ENCODE measurements at places on chromosomes 11 and 22.
A peak's percentile ranks its signal among the peaks of the same experiment; 100 is the strongest.

GRCh38 chr11:110287537-110287936 lies 8.9 kb downstream of the RDX start:
- DNase-seq, result no peak

DNA sequence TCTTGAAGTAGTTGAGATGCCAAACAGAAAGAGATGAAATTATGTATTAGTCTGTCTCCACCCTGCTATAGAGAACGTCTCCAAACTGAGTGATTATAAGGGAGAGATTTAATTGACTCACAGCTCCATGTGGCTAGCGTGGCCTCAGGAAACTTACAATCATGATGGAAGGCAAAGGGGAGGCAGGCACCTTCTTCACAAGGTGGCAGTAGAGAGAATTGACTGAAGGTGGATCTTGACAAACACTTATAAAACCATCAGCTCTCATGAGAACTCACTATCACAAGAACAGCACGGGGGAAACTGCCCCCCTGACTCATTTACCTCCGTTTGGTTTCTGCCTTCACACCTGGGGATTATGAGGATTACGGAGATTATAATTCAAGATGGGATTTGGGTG lies 794.0 kb downstream of the CNTN5 start:
- no peak for DNase-seq

DNA sequence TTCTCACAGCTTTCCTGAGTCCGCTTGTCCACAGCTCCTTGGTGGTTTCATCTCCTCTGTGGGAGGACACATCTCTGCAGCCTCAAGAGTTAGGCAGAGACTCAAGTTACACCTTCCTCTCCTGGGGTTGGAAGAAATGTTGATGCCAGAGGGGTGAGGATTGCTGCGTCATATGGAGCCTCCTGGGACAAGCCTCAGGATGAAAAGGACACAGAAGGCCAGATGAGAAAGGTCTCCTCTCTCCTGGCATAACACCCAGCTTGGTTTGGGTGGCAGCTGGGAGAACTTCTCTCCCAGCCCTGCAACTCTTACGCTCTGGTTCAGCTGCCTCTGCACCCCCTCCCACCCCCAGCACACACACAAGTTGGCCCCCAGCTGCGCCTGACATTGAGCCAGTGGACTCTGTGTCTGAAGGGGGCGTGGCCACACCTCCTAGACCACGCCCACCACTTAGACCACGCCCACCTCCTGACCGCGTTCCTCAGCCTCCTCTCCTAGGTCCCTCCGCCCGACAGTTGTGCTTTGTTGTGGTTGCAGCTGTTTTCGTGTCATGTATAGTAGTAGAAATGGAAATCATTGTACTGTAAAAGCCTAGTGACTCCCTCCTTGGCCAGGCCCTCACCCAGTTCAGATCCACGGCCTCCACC lies 11.7 kb downstream of the RASD2 start:
- DNase-seq, result no peak

GRCh38 chr11:8080674-8081590 lies at the start of gene TUB:
Gene TUB (plus strand): TSS chr11:8081211. CDS start chr11:8081511, 300 bp downstream.
- DNase-seq, result no peak

- DNase-seq, result no peak
These were observed 25.5 kb downstream of the KCNJ1 start for GRCh38 chr11:128841461-128842072.

DNA sequence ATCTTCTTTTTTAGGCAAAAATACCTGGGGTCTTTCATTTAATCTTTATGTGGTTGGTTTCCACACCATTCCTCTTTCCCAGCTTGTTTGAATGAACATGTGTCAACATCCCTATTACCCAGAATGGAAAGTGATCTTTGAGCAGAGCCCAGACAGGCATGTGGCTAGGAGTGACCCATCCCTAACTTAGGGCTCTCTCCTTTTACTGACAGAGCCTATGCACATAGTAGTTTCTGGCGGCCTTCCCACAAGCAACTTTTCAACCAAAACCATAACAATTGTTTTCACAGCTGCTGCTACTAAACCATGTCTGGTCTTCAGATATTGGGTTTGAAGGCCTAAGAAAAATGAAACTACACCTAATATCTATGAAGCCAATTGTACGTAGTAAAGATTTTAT lies 107.5 kb downstream of the TENM4 start:
- DNase-seq, result no peak

DNA sequence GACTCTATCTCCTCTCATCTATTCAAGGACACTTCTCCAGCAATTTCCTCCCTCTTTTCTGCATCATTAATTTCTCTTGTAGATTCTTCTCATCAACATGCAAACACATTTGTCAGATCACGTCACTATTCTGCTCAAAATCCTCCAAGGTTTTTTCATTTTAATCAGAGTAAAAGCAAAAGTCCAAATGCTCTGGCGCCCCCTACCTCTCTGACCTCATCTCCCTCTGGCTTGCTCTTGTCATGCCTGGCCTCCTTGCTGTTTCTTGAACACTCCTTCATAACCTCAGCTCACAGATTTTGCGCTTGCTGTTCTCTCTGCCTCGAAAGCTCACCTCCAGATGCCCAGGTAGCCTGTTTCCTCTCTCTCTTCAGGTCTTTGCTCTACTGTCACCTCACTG lies 22.4 kb downstream of the RTCB start:
- no peak for DNase-seq

- no peak for DNase-seq
These were observed 183.2 kb downstream of the MSANTD4 start for GRCh38 chr11:105838668-105839384.

GRCh38 chr11:19026862-19027261 lies 33.7 kb downstream of the MRGPRX2 start:
- no peak for DNase-seq

DNA sequence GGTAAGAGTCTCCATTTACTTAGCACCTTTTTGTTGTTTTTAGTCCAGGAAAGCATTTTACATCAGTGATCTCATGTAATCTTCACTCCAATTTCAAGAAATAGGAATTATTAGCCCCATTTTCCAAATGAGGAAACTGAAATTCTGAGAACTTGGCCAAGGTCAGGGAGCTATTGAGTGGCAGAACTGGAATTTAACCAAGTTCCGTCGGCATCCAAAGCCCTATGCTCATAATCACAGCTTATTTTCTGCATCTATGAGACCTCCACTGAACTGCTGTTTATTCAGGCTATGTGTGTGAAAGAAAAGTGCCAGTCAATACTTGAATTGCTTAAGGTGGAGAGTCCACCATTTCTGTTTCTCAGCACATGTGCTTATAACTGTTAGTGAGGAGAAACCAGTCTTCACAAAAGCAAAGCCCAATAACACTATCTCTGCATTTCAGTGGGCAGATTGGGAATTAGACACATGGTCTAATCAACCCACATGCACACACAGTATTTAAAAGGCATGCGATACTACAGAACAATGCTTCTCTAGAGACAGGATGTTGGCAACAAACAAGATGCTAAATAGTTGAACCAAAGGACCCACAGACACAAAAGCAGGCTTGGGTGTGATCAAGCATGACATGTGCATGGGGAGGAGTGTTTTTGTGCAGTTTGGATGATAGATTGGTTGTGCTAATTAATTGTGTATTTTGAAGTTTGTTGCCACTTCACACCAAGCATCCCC lies 780.6 kb downstream of the OPCML start:
- DNase-seq, result no peak

DNA sequence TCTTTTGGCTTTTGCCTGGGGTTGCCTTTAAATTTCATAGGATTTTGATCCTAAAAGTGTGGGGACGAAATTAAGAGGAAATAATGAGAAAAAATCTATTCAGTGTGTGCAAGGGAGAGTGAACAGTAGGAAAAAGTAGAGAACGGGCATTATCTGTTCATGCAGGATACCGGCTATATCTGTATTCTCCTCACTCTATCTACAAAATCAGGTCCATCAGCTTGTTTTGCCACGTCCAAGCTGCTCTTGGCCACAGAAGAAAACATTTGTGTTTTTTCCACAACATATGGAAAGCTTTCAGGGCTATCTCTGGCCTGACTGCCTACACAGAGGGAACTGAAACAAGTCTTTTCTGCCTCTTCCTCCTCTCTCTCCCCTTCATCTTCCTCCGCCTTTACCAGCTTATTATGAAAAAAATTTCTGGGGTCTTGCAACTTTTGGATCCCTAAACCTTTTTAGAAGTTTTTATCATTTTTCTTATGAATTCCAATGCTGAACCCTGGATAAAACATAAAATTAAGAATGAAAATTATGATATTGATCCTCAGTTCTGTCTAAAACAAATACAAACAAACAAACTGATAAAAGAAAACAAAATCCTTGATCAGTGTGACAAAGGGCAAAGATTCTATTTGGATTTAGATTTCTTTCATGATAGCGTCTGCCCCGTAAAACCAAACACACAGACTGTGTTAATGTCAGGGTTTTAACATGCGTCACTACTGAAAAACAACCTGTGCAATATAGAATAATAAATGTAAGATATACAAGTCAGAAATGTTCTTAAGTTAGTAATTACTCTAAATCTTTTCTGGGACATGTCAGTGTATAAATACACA lies 219.7 kb downstream of the CNTN5 start:
- no peak for DNase-seq

- no peak for DNase-seq
These were observed 107.8 kb upstream of the RASSF10 start for GRCh38 chr11:12901272-12901671.

GRCh38 chr11:23127706-23128105 lies 267.4 kb upstream of the CCDC179 start:
- no peak for DNase-seq

DNA sequence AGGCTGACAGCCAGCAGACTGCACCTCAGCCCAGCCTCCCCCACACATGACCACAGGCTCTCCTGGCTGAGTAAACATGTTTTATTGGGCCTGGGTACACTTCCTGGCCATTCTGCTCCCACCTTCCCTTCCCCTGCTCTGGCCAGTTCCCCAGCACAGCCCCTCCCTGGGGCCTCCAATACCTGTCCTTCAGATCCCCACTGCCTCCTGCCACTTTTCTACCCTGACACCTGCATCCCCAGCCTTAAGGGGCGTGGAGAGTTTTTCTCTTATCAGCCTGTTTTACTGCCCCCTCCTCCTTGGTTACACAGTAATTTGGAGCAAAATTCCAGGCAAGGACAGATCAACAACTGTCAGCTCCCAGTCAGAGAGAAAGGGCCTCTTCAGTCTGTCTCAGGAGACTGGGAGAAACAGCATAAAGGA lies at the start of gene ISX:
Gene ISX, plus strand, starts transcription at position 363 of the 423 bp plus-strand sequence. CDS start 930 bp downstream, outside the sequence.
- no peak for DNase-seq

DNA sequence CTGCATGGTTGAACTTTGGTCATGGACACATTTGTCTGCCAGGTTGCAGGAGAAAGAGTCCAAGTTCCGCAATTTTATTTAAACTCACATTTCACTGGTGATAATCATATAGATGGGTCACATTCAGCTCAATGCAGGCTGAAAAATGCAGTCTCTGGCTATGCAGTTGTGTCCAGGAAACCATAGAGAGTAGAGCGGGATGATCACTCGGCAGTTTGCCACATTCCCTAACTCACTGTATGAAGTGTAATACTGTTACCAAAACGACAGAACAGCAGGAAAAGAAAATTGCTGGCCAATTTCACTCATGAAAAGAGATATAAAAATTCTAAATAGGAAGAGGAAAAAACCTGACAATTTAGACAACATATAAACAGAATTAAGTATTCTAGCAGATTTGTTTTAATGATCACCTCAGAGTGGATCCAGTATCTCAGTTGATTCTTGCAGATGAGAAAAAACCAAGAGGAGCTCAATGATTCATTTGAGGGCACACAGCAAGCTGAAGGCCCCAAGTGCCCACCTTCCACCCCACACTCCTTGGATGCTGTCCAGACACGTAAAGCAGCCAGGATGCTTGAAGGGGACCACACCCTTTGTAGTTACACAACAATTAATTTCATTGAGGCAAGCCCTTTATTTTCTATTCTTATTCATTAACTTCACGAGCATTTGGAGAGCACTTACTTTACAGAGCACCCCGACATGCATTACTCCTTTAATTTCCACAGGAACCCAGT lies 422.3 kb downstream of the SOX6 start:
- no peak for DNase-seq

GRCh38 chr11:122248939-122249338 lies 132.9 kb upstream of the BLID start:
- no peak for DNase-seq

DNA sequence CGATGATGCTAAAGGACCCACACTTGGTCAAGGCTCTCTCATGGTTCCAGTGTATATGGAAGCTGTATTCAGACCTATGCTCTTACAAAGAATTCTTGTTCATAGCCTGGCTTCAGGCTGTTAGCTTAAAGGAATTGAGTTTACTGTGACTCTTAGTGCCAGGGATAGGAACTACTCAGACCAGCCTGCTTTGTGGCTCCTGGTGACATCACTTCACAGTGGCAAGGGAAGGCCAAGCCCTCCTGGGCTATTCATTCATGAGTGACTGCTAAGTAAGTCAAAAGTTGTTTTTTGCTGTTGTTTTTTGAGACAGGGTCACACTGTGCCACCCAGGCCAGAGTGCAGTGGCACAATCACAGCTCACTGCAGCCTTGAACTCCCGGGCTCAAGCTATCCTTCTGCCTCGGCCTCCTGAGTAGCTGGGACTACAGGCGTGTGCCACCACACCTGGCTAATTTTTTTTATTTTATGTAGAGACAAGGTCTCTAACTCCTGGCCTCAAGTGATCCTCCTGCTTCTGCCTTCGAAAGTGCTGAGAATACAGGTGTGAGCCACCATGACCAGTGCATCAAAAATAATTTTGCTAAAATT lies 9.6 kb downstream of the ART5 start:
- no peak for DNase-seq

- DNase-seq, result no peak
These were observed 72.3 kb downstream of the TRIM44 start for GRCh38 chr11:35734669-35735410.

- peak; percentile 27 for DNase-seq
These were observed 1176.4 kb downstream of the BRD1 start for GRCh38 chr22:48651036-48651890.

DNA sequence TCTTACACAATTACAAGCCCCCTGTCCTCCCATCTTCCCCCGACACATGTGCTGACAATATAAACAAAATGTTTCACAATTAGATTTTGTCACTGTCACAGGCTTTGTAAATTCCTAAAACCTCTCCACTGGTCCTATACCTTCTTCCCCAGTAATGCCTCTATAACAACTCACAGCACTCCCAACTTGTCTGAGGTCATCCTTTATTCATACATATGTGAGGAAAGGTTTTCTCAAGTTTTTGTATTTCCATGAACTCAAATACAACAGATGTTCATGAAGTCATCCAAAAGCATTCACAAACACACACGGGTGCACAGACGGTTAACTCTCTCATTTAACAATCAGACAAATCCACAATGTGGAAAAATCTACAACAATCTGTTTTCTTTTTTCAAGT lies 1.9 kb downstream of the OR52H1 start:
- DNase-seq, result no peak

GRCh38 chr11:114133548-114134329 lies 74.2 kb downstream of the ZBTB16 start:
- DNase-seq, result no peak

DNA sequence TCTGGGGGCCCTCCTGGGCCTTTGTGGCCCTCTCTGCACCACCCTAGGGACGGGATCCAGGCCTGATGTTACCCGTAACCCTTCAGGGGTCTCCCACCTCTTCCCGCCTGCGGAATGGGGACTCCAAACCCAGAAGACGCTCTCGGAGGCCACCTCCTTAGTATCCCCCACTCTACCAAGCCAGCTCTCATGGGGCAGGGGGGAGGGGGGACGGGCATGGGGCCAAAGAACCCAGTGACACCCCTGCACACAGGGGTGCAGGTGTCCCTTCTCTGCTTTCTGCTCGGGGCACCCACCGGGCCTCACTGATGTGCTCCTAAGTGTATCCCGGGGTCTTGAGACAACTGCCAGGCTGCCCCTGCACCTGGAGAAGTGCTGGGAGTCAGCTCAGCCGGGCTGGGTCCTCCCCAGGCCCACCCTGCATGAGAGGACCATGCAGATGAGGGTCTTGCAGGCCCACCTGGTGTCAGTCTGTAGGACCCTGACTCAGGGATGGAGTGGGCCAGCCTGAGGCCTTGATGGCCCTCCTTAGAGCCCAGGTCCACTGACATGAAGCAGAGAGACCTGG lies 176.9 kb downstream of the IGLL1 start:
- no peak for DNase-seq

Measured in hippocampal formation (tissue), 2 donors.